ENCODE measurements at places on chromosomes 7 and 10.

GRCh38 chr7:22545529-22545928, 45.5 kb upstream of the STEAP1B start:
- no peak for DNase-seq

DNA sequence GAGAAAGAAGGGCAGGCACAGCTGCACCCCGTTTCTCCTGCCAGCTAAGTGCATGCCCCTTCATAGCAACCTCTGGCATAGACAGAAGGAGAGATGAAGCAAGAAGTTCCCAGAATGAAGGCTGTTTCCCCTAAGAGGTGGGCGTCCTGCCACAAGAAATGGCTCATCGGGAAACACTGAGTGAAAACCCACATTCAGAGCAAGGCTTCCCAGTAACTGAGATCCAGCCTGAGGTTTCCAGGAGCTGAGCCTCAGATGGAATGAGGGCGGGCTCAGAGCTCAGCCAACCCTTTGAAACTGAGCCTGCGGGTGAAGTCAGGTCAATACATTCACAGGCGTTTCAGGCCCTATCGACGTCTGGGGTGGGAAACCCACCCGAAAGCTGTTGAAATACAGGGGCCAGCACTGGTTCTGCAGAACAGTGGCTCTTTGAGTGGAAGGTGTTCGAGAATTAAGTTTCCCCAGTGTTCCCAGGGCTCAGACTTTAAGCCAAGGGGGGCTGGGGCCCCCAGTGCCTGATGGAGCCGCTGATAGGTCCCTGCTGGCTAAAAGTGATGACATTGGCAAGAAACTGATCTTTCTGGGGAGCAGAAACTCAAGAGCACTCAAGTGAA, 510.2 kb downstream of the RPS24 start:
- DNase-seq, result no peak

DNA sequence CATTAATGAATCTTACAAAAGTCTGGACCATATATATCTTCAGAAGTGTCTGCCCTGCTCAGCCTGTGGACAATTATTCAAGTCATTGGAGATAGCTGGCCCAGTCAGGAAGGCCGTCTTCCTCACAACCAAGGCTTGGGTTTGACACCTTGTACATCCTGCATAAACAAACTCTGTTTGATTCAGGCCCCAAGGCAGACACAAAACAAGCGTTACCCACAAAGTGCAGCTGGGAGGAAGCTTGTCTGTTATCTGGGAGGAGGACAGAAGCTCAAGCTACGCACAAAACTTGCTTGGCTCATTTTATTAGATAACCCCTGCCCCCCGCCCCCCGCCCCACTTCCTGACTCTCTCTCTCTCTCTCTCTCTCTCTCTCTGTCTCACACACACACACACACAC, 166.9 kb upstream of the WDR11 start:
- DNase-seq, result no peak

- no peak for DNase-seq
Observed at GRCh38 chr7:102991540-102992214, 78.9 kb downstream of the LRRC17 start.

- DNase-seq, result no peak
Observed at GRCh38 chr10:7583626-7584025, 83.1 kb downstream of the ITIH5 start.

GRCh38 chr10:96830511-96831199, 1.4 kb upstream of the LCOR start:
- peak; percentile 82 for DNase-seq

GRCh38 chr7:34337163-34337562, 320.9 kb upstream of the NPSR1 start:
- DNase-seq, result no peak

- no peak for DNase-seq
Observed at GRCh38 chr7:27771111-27771510, 31.1 kb downstream of the TAX1BP1 start.

DNA sequence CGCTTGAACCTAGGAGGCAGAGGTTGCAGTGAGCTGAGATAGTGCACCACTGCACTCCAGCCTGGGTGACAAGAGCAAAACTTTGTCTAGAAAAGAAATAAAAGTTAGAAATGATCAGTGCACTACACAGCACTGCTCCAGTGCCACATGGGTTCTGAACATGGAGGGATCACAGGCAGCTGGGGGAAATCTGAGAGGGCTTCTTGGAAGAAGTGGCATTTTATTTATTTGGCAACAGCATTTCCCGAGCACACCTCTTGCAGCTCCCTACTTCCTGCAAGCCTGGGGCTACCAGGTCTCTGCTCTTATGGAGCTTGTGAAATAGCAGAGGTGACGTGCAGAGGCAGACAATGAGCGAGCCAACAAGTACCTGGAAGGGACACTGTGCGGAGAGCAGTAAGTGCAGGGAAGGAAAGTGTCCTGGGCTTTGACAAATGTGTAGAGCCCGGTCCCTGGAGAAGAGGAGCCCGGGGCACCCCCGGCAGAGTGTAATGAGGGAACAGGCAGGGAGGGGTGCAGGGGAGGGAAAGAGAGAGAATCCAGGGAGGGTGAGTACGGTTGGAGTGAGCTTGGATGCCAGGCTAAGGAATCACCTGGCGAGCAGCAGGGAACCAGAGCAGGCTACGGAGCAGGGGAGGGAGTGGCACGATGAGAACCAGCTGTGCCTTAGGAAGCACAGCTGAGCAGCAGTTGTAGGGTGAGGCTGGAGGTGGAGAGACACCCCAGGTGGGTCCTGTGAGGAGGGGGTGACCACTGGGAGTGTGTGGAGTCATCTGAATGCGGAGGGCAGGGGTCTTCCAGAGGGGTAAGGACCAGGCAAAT, 104.6 kb upstream of the CTBP2 start:
- no peak for DNase-seq

DNA sequence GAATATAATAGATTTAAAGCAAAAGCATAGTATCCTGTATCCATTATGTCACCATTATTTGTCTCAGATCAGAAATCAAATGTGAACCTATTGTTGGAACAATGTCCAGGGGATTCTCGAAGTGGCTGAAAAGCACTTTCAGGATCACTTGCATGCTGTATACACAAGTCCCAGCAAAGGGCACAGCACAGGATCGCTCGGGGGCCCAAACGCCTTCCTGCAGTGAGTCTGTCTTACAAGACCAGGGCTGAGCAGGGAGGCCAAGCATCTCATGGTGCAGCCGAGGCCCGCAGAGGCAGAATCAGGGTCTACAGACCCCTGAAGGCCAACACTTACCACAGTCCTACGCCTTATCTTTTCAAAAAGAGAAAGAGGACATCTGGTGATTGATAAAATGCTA, 92.3 kb downstream of the TNS3 start:
- DNase-seq, result no peak

DNA sequence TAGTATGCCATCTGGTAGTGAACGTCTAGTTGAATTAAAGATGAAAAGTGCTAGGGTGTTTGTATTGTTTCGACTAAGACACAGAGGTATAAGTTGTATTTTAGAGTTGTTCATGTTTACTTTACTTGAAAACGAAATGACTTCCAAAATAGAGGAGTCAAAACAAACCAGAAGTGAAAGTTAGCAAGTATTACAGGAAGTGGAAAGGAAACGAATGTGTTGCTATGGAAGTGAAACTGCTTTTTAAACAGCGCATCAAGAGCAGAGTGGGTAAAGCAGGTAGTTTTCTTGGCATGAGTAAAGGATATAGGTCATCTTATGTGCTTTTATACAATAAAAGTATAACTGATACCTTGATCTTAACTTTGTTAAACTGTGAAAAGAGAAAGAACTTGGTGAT, 20.0 kb upstream of the GALNTL5 start:
- no peak for DNase-seq

GRCh38 chr10:124364674-124365073, 54.0 kb downstream of the OAT start:
- no peak for DNase-seq

GRCh38 chr10:35639728-35640401, 2.2 kb downstream of the FZD8 start:
- no peak for DNase-seq

GRCh38 chr10:50809596-50809995, 69.9 kb downstream of the ASAH2B start:
- DNase-seq, result no peak

- DNase-seq, result no peak
Observed at GRCh38 chr7:151188252-151188542, 1.1 kb upstream of the ASB10 start.

- DNase-seq, result no peak
Observed at GRCh38 chr7:91233212-91233611, 31.0 kb upstream of the FZD1 start.

DNA sequence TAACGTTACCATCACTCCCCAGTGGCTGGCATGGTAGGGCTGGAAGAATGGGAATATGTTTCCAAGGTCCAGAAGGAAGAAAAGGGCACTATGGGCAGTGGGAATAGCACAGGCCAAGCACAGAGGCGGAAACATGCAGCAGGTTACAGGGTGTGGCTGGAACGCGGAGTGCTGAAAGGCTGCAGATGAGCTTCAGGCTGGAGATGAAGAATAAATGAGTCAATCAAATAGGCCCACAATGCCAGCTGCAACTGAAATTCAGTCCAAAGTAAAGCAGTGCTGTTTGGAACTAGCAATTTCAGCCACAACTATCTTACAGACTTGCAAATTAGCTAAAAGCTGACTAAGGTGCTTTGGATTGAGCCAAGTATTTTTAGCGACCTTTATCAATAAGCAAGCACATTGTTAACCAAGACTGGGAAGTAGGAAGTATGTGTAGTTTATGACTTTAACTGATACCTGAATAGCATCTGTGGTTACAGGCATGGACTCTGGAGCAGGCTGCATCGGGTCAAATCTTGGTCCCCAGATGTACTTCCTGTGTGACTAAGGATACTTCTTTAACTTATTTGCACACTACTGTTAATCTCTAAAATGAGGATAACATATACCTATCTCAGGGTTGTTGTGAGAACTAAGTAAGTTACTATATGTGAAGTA, 77.5 kb upstream of the CTTNBP2 start:
- no peak for DNase-seq

DNA sequence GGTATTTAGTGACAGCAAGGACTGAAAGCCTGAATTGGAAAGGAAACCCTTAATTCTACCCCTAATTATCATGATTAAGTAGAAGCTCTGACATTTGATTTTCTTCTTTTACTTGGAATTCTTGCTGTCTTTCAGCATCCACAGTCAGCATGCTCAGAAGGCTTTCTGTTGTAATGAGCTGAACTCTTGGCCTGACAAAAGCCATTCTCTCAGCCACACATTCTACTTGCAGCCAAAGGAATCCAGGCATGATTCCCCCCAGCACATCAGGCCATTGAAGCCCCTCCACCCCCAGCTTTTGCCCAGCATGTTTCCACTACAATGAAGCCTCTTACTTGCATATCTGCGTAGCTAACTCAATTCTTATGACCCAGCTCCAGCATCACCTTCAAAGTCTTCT, 94.3 kb upstream of the FRMD4A start:
- DNase-seq, result no peak

DNA sequence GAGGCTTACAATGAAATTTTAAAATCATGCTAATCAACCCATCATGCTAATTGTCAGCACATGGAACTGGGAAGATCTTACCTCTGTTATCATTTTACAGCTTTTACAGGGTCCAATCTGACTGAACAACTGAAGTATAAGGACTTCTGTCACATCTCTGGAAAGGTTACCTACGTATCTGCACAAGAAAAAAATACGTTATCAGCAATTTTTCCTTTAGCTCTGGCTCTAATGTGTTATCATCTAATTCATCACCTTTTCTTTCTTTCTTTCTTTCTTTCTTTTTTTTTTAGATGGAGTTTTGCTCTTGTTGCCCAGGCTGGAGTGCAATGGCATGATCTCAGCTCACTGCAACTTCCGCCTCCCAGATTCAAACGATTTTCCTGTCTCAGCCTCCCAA, 8.7 kb downstream of the TIAL1 start:
- DNase-seq, result no peak

- DNase-seq, result no peak
Observed at GRCh38 chr7:150429699-150430098, 20.7 kb upstream of the GIMAP8 start.

DNA sequence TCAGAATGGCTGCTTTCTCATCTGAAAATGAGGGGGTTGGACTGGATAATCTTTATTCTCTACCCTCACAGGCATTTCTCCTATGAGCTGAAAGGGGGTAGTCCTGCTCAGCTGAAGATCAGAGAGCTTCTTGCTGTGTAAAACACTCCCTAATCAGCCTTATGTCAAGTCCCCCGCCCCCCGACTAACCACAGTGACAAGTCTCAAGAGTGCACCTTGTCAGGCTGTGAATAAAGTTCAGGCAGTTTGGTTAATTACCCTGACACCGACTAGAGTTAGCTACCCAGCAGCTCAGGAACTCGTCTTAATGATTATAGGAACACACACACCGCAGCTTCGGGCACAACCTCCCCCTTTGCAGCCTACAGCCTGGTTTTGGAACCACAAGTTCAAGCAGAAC, 513.7 kb downstream of the RPS24 start:
- no peak for DNase-seq

DNA sequence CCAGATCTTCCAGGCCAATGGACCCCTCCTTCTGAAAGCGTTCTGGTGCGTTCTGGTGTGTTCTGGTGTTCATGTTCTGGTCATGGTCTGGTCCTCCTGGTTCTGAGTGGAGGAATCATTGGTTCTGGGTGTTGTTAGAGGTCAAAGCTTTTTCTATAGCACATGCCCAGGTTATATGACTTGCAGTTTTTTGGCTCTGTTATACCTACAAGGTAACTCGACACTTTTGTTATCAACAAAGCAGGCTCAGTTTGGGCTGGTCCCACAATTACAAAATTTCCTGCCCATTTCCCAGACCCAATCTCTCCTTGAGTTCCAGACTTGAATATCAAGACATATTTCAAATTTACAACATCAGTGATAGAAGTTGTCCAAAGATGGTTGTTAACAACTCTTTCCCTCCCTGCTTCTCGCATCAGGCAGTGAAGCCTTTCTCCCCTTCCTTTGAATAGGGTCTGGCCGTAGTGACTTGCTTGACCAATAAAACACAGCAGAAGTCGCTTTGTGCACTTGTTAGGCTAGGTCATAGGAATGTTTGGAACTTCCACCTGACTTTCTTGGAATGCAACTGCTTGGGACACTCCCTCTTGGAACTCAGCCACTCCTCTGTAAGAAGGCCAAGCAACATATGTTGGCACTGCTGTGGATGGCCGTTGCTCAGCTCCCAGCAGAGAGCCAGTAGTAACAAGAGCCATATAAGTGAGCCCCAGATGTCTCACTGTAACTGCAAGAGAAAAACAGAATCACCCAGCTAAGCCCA, 83.1 kb upstream of the STEAP1B start:
- no peak for DNase-seq

- DNase-seq, result no peak
Observed at GRCh38 chr10:95289921-95290421, 832 bp downstream of the PDLIM1 start.

DNA sequence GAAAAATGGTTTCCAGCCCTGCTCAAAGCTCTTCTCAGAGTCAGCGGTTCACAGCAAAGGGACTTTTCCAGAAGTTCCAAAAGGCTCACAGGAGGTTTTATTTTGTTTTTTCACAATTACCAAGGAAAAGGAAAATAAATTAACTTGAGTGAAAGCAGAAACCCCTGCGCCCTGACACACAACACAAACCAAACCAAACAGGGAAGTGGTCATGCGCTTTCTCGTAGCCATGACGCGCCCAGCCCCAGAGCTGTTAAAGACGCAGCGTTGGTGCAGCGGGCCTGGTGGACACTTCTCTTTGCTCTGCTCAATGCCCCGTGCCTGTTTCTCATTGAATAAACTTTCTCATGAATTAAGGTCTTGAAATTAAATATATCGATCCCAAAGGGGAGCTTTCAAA, 134.4 kb upstream of the LYZL2 start:
- no peak for DNase-seq

GRCh38 chr10:32299354-32299980, 47.5 kb downstream of the EPC1 start:
- no peak for DNase-seq
